Activated CD4-positive, alpha-beta T cell treated with anti-CD3 and anti-CD28 coated beads for 24 hours (primary cell): ENCODE measurements at places on chromosomes 7 and 10.

DNA sequence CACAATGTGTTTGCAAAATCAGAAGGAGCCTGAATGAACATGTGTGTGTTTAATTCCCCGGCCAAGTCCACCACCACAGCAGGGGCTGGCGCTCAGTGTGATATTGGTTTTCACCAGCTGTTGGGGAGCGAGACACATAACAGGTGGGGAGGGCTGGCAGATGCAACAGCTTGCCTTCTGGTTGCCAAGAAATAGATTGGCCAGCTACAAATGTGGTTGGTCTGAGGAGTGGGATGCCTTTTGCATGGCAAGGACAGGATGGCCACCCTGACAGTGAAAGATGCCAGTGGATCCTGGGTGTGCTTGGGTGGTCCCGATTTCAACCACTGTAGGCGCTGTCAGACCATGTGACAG, 292.5 kb upstream of the FZD8 start:
- DNase-seq: no peak

DNA sequence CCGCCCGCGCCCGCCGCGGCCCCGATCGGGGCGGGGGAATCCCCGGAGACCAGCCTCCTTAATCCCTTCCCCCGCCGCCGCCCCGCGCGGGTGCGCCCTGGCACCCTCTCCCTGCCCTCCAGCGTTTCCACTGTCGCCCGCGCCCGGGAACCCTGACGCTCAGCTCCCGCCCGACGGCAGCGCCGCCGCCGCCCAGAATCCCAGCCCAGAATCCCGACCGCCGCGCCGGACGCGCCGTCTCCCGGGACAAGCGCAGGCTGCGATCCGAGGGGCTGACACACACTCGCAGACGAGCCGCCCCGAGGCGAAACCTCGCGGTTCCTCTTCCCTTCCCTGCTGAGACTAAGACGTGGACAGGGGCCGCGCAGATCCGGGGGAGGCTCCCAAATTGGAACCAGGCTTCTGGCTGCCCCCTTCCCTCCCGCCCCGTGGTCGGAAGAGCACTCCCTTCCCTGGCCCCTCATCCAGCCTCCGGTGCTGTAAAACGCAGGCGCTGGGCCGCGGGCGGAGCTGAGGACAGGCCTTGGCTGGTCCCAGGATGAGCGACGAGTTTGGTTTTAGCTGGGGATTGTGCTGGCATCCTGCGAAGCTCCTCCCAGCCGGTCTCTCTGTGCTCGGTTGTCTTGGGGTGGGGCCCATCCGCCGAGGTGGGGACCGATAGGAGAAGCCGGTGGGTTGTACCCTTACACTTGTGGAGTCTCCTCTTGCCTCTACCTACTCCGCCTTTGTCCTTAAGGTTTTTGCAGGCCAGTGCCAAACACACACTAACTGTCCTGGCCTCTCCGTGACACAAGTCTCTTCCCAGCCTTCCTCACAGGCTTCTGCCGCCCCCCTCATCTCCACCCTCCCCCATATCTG, 1.1 kb downstream of the MARVELD1 start:
- no peak for DNase-seq

GRCh38 chr10:78066012-78066411, 32.3 kb downstream of the RPS24 start:
- DNase-seq: no peak

GRCh38 chr10:102608487-102608886, 35.8 kb upstream of the TRIM8 start:
- no peak for DNase-seq

DNA sequence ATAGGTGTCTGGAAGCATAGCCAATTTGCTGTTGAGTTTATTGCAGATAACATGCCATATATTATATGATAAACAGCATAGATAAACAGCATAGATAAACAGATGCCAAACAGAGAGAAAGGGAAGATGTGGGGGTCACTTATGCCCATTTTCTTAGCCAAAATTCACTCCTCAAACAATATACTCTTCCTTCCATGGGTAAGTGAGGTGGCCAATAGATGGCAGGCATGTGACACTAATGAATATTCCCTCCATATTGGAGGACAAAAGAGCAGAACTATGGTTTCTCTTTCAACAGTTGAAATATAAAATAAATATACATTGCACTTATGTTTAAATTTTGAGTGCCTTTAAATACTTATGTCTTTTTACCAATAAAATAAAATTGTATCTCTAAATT, 1212.8 kb downstream of the REEP3 start:
- DNase-seq: no peak

DNA sequence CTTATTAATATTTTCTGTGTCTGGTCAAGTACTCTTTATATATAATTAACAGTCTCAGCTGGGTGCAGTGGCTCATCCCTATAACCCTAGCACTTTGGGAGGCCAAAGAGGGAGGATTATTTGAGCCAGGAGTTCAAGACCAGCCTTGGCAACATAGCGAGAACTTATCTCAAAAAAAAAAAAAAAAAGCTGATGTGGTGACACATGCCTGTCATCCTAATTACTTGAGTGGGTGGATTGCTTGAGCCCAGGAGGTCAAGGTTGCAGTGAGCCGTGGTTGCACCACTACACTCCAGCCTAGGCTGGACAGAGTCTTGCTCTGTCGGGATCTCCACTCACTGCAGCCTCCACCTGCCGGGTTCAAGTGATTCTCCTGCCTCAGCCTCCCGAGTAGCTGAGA, 6.7 kb upstream of the ELOVL3 start:
- DNase-seq: no peak

- no peak for DNase-seq
Observed at GRCh38 chr10:82796510-82796909, 921.5 kb downstream of the NRG3 start.

DNA sequence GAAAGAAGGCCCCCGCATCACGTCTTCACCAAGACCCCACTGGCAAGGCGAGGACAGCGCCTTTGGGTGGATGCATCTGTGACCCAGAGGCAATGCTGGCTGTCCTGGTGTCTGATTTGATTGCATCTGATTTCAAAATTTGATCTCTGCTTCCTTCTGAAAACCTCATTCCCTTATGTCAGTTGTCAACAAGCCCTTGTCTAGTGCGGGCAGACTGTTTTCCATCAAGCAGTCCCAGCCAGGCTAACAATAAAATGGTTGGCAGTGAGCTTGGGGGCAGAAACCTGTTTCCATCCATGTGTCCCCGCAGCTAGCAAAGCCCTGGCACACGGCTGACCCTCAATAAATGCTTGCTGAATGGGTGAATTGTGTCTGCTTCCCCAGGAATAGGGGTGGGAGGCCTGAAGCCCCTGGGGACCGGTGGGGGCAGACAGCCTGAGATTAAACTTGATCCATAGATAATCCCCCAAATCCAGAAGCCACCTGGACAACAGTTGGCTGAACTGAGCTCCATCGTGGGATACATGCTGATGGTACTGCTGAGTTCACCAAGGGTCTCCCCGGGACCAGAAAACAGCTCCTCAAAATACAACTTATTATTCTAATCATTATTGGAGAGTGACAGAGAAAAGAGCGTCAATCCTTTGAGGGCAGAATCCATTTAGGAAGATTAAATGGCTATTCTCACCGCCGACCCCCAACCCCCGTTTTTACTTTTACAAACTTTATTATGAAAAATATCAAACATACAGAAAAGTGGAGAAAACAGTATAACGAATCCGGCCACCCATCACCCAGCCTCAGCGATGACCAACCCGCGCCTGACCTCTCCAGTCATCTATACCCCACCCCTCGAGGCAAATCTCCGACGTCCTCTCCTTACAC, 912 bp upstream of the DUSP5 start:
- no peak for DNase-seq

DNA sequence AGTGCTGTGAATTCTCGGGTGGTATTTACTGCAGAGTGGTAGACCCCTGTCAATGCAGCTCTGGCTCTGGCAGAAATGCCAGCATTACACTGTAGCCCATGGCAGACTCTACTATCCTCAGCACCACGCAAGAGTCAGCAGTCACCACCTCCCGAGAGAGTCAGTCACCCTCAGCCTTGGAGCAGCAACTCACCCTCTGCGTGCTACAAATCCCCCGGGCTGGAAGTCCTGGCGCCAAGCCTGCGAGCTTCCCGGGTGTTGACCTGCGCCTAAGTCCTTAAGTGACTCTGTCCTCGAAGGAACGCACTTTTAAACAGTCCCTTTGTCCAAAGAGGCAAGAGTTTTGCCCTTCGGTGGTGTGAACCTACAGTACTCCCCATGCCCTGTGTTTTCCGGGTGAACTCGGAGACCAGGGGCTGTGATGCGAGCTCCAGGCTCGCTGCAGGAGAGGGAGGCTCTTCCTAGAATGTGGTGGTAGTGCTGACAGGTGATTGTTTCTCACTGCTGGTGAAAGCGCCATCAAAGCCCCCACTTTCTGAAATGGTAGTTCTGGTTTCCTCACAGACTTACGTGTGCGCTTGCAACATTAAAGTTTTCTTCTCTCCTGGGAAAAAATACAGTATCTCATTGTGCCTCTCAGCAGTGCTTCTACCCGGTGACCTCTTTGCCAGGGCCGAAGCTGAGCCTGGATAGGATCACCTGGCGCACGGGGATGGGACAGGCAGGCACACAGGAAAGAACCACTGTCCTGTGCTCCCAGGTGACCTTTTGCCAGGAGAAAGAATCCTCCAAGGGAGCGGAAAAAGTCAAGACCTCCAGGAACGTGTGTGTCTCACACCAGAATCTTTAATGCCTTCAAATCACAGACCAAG, 33.1 kb upstream of the MBL2 start:
- DNase-seq: no peak

- no peak for DNase-seq
Observed at GRCh38 chr7:148950806-148951205, 66.7 kb upstream of the EZH2 start.

GRCh38 chr7:155963771-155964195, 151.5 kb upstream of the SHH start:
- DNase-seq: no peak

DNA sequence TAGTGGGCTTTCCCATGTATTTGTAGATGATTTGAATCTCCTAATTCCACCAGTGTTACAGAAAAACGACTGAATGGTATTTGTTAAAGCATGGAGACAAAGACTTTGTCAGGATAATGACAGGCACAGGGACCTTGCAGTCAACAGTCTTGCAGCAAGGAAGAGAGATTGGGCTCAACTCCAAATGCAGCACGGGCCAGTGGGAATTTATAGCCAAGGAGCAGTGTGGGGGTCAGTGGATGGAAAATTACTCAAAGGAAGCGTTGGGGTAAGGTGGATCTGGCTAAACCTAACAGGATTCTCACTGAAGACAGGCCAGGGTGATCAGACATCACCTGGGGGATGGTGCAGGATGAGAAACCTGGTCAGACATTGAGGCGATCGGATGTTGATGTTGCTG, 24.3 kb downstream of the CPVL start:
- no peak for DNase-seq

DNA sequence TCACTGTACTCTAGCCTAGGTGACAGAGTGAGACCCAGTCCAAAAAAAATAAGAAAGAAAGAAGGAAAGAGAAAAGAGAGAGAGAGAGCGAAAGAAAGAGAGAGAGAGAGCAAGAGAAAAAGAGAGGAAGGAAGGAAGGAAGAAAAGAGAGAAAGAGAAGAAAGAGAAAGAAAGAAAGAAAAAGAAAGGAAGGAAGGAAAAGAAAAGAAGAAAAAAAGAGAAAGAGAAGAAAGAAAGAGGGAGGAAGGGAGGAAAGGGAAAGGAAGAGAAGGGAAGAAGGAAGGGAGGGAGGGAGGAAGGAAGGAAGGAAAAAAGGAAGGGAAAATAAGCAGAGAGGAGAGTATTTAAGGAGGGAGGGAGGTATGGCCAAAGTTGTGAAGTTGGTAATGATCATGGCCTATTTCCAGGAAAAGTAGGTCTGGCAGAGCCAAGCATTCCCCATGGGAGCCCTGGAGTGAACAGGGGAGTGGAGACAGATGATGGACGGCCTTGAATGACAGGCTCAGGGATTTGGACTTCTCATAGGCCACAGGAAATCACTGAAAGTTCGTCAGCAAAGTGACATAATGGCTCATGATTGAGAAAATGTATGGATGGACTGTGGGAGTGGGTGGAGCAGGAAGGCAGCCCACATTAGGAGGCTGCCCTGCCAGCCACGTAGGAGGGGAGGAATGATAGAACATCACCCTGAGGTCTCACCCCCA, 44.8 kb upstream of the CUX1 start:
- DNase-seq: no peak

- no peak for DNase-seq
Observed at GRCh38 chr7:29345590-29345989, 151.0 kb downstream of the CHN2 start.
